ENCODE measurements at places on chromosomes 2 and 18.

DNA sequence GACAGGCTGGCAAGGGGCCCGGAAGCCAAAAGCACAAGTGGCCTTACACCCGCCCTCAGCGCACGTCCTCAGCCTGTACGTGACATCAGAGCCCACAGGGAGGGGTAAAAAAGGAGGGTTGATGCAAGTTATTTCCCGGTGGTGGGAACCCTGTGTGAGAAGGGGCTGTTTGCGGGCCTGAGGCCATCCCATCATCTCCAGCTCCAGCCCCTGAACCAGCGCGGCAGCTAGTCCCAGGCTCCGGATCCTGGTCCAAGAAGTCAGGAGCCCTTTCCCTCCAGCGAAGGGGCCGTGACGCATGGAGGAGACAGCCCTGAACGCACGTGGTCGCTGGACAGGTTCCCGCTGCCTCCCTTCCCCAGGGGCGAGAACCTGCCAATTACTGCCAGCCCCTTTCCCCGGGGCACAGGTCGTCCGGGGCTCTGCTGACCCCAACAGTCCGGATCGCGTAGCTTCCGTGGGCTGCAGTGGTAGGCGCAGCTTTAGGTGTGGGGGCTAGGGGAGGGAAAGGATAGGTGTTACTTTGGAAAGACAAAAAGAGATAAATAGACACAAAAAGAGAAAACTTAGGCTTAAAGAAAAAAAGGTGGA is 1.3 kb upstream of the LRP2 start:
- DNase-seq = no peak

- no peak for DNase-seq
Measured at GRCh38 chr18:3529601-3530000, 79.6 kb downstream of the TGIF1 start.

GRCh38 chr18:10412933-10413332 is 41.5 kb upstream of the APCDD1 start:
- DNase-seq = no peak

DNA sequence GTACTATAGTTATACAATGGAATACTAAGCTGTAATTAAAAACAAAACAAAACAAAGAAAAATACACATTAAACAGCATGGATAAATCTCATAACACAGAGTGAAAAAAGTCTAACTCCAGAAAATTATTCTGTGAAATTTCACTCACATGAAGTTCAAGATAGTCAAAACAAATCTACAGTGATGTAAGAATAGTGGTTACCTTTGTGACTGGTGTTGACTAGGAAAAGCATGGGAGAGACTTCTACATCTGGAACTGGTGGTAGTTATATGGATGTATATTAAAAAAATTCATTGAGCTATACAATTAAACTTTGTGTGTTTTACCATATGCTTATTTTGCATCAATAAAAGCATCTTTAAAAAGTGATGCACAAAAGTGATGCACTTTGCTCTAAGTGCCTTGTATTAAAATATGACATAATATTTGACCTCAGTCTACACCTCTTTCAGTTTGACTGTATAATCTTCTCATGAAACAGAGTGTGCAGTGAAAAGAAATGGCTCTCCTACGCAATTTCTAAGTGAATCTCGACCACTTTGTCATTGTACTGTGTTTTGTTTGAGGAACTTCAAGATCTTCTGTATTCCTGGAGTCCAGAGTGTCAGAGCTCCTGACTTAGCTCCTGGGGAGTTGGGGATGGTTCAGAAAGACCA is 28.0 kb downstream of the STAT4 start:
- no peak for DNase-seq

DNA sequence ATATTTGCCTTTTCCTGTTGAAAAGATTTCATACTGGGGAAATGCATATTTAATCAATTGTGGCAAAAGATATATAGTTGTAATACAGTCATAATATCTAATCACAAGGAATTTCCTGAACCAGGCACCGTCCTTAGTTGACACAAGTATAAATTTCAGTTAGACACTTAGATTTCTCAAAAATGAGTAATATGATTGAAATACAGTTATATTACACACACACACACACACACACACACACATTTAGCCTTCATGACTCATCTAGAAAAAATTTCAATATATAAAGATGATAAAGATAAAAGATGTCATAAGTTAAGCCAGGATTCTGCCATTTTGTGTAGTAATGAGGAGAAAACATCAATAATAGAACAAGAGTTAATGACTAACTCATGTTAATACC is 258.4 kb upstream of the ZNF804A start:
- DNase-seq = no peak

GRCh38 chr2:118312969-118313756 is 224.9 kb downstream of the INSIG2 start:
- no peak for DNase-seq

- DNase-seq = no peak
Measured at GRCh38 chr2:106223347-106223746, 29.2 kb upstream of the UXS1 start.

- DNase-seq = peak; percentile 73
Measured at GRCh38 chr2:68031542-68032160, 31.2 kb downstream of the C1D start.

DNA sequence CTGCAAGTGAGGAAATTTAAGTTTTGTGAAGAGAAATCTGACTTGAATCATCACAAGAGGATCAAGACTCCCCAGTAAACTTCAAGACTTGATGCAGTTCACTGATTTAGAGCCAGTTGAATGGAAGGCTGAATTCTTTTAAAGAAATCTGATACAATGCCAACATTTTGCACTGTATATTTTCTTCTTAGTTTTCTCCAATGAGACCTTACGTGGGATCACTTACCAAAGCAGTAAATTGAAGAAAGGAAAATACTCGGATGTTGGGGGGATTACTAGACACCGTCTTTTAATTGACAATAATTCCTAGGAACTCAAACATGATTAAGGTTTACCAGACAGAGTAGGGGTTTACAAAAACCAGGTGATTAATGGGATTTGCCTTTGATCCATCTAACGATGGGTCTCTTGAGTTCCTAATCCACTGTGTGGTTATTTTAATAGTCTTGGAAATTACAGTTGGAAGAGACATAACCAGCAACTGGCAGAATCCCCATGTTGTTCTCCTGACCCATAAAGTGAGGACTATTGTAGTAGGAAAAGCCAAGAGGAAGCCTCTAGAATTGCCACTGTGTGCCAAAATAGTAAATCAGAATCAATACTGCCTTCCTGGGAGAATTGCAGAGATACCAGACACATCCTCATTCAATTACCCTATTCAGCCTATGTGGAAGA is 354.5 kb downstream of the PID1 start:
- DNase-seq = no peak

DNA sequence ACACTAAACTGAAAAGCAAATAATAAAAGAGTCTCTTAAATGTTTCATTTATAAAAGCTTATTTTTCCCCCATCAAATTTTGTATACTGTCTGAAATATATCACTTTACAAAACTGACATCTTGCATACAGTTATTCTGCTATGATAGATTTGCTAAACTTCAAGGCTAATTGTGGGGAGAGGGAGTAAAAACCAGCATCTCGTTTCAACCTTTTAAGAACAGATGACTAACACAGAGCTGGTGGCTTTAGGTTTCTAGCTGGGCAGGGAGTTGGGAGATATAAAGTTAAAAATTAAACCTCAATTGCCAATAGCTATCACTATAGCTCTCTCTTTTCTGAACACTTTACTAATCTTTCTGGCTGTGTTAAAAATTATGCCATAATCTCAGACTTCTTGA is 23.5 kb downstream of the C1D start:
- DNase-seq = no peak

DNA sequence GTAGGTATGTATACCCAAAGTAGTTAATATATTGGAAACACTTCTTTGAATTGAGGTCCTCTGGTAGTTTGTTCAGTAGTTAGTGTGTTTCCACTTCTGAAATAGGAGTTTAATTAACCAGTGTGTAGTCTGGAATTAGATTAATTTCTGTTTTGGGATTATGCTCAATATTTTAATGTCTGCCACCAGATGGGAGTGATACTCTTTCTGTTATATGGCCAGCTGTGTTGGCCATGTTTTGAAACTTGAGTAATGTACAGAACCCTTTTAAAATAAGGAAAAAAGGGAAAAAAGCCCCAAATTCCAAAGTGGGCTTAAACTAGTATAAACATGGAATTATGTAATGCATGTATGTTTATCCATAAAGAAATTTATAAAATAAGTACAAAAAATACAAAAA is 147.7 kb downstream of the CTNNA2 start:
- no peak for DNase-seq

DNA sequence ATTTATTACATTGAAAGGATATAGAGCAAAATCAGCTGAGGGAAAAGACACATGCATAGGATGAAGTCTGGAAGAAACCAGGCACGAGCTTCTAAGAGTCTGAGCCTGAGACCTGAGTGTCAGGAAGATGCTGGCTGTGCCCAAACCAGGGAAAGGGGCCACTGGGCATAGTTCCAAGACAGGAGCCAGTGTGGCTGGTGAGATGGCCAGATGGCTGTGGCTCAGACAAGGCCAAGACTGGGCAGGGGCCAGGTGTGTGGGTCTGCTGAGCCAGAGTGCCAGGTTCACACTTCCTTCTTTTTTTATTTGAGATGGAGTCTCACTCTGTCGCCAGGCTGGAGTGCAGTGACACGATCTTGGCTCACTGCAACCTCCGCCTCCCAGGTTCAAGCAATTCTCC is 95.5 kb upstream of the ATG16L1 start:
- DNase-seq = no peak

DNA sequence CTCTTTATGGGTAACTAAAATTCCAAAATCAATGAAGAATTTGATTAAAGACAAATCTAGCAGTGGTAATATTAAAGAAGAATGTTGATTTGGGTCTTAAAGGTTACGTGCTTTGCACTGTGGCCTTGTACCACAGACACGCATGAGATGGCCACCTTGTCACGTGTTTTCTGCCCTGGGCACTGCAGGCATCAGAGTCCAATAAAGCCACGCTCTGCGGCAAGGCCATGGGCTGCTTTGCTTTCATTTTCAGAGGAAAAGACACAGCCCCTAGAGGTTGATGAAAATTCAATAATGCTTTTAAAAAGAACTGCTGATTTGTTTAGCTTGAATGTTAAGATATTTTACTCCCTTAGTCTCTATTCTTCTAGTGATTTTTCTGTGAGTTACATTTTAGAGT is 30.4 kb downstream of the AOX1 start:
- no peak for DNase-seq

DNA sequence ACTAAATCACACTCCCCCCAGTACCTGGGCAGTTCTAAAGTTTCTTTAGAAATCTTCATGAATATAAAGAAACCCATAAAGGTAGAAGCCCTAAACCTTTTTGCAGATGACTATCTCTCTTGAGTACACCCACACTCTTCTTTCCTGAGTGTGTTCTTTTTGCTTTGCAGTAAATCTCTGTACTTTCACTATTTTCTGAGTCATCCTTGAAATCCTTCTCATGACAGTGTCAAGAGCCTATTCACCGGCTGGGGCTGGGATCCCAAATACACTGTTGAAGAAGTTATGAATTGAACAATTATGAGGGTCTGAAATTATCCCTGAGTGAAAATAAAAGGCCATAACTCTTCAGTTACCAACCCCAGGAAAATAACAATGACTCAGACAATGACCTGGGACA is 133.9 kb upstream of the CCDC195 start:
- DNase-seq = no peak

- no peak for DNase-seq
Measured at GRCh38 chr2:28219758-28220368, 172.8 kb upstream of the FOSL2 start.

DNA sequence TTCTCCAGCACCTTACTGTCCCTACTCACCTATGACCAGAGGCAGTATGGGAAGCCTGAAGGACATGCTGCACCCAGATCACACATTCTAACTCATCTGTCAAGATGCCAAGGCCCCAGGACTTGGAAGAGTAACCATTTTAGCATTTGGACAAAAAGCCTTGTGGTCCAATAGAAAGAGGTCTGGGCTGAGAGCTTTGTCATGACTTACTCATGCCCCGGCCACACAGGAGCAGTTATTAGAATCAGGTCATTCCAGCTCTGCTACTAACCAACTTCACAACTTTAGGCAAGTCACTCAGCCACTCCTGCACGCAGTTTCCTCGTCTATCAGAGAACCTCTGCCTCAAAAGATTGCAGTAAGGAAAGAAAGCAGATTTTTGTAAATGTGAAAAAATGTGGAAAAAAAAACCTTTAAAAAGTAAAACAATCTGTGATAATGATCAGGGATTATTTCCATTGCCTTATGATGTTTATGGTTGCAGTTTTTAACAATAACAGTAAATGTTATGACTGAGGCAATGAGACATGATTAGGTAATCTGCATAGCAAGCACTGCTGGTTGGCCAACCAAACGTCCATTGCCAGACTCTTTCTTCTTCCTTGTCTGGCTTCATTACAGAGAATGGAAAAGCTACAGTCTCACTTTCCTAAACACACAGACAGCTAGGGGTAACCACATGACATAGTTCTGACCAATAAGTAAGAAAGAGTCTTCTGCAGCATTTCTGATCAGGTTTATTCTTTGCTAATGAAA is 255.4 kb upstream of the CHAC2 start:
- DNase-seq = no peak

DNA sequence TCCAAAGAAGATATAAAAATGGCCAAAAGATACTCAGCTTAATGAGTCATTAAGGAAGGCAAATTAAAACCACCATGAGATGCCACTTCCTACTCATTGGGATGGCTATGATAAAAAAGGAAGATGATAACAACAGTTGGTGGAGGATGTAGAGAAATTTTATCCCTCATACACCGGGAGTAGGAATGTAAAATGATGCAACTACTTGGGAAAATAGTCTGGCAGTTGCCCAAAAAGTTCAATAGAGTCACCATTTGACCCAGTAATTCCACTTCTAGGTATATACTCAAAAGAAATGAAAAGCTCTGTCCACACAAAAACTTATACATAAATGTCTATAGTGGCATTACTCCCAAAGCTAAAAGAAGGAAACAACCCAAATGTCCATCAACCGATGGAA is 10.1 kb upstream of the SULT1C2 start:
- no peak for DNase-seq

DNA sequence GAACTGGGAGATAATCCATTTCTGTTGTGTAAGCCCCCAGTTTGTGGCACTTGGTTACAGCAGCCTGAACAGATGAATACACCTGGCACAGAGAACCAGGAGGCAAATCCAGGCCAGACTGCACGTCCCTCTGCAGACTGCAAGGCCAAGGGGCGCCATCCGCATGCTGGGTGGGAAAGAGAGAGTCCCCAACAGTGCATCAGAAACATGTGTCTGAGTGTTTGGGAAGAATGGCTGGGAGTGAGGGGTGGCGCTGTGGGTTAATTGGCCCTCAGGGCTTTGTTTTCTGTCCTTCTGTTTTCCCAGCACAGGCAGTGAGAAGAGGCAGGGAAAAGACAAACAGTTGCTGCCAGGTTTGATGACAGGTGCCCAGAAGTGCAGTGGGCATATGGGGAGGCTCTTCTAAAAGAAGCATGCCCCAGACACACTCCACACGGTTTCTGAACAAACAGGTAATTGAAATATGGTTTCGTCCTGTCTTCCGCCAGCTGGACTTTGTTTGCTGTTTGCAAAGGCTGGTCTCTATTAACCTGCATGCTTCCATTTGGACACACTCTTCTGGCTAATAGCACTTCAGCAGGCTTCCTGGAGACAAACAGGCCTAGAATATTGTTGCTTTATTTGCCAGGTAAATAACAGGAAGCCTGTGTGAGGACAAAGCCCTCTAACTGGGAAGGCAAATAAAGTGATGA is 43.4 kb upstream of the SEC11C start:
- no peak for DNase-seq

GRCh38 chr2:42545841-42546390 is 22.5 kb upstream of the MTA3 start:
- DNase-seq = no peak

- DNase-seq = no peak
Measured at GRCh38 chr2:5885451-5886173, 193.4 kb downstream of the SOX11 start.

- no peak for DNase-seq
Measured at GRCh38 chr2:121019071-121019470, 265.9 kb downstream of the TFCP2L1 start.
